Stimulated activated CD4-positive, alpha-beta T cell treated with anti-CD3 and anti-CD28 coated beads, TNF-alpha, amount 100 ng/mL, for 1 hour (primary cell): ENCODE measurements at places on chromosomes 3 and 15.

- no peak for DNase-seq
Observed at GRCh38 chr3:159783780-159784742, 204.6 kb upstream of the IL12A start.

DNA sequence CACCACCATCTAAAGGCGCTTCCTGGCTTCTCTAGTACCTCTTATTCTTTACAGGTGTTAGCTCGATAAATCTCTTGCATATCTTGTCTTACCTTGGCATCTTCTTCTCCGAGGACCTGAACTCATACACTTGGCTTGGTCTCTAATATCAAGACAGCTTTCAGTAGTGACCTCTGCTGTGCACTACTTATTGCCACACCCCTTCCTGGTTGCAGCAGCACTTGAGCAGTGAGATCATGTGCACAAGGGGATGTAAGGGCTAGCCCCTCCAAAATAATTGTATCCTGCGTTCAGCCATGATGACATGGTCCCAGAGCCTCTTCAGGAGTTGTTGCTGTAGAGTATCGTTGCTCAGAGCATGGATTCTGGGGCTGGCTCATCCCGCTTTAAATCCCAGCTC is 1.3 kb upstream of the PLA1A start:
- DNase-seq: no peak

- no peak for DNase-seq
Observed at GRCh38 chr3:115676336-115676735, 53.0 kb downstream of the GAP43 start.

- DNase-seq: no peak
Observed at GRCh38 chr15:40352281-40352901, 1.6 kb downstream of the PHGR1 start.

DNA sequence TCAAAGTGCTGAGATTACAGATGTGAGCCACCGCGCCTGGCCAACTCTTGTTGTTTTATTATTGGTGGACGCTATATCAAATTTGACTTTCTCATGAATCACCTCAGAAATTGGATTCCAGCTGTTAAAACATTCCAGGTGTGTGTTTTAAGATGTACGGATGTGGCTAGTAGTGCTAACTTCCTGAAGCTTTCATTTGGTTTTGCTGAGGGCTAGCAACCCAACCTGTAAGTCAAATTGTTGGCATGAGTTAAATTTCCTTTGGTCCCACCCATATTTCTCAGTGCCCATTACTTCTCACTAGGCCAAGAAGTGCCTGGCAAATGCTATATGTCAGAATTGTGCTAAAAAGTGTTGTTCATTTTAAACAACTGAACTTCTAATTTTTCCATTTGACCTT is 13.1 kb upstream of the KAT2B start:
- no peak for DNase-seq

DNA sequence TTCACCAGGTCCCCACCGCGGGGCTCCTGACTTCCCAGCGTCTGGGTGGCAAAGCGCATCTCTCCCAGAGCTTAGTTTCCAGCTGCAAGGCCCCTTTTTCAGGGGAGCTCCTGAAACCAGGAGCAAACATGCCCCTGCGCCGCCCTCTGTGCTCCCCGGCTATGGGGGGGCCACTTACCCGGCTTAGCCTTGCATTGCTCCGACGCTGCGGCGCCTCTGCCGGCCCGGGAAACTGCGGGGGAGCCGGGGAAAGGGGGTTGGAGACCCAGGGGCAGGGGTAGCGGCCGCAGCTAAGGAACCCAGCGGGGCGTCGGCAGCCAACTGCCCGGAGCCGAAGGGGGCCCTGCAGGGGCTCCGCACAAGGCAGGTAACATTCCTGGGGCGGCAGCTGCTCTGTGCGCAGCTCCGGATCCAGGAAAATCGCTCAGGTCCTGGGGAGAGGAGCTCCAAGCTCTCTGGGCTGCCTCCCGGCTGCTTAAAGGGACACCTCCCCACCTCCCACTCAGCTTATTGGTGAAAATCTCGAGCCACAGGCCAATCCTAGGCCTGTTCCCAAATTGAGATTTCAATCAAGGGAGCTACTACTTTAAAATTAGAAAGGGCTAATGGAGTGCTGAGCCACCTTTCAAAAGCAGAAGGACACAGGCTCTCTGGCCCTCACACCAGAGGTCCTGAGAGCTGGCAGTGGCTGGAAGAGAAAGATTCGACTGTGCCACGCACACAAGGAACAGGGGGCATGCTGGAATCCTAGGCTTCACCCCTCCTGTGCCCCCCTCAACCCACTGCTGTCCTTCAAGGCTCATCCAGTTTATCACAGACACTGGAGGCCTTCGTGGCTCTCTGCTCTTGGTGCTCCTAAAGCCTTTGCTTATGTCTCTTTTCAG is 42.7 kb upstream of the PRICKLE2 start:
- no peak for DNase-seq

GRCh38 chr3:149581248-149581647 is 76.6 kb downstream of the WWTR1 start:
- no peak for DNase-seq

GRCh38 chr3:56197259-56197965 is 270.9 kb downstream of the ERC2 start:
- DNase-seq: no peak

GRCh38 chr15:85821545-85821944 is 26.8 kb upstream of the KLHL25 start:
- DNase-seq: no peak

DNA sequence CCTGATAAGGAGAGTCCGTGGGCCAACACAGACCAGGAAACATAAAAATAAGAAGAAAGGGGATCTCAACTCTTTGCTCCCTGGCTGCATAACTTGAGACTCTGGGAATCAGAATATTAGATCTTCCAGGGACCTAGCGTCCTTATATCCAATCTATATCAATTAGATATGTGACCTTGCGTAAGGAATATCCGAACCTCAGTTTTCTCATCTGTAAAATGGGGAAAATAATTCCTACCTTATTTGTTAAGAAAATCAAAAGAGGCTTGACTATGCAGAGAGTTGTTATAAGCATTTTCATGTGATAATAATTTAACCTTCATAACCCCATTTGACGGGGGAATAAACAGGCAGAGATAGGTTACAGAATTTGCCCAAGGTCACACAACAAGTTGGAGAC is 7.1 kb upstream of the LIPC start:
- no peak for DNase-seq

GRCh38 chr15:84979651-84980050 is 2.0 kb upstream of the PDE8A start:
- no peak for DNase-seq

GRCh38 chr15:68616397-68616796 is 37.6 kb downstream of the CORO2B start:
- DNase-seq: no peak

- no peak for DNase-seq
Observed at GRCh38 chr3:195401943-195402342, 40.9 kb downstream of the ACAP2 start.

GRCh38 chr15:31128919-31129768 is 27.6 kb upstream of the TRPM1 start:
- DNase-seq: peak; percentile 10

- DNase-seq: no peak
Observed at GRCh38 chr3:87161013-87161412, 66.1 kb upstream of the CHMP2B start.

DNA sequence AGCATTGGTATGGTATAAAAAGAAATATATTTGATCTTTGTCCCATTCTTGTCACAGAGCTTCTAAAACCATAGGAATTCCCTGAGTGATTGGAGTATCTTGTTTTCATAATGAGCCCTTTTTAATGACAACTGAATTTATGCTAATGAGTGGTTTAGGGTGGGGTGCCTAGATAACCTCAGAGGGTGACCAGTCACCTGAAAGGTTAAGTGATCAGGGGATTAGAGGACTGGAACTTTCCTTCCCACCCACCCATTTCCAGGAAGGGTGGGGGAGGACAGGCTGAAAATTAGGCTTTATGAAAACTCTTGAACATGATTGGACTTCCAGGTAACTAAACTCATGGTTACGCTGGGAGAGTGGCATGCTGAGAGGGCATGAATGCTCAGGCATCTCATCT is 8.5 kb downstream of the MFN1 start:
- no peak for DNase-seq

GRCh38 chr3:58021072-58021959 is 13.1 kb downstream of the FLNB start:
- no peak for DNase-seq

GRCh38 chr15:73033611-73034010 is 18.7 kb upstream of the NEO1 start:
- DNase-seq: no peak

- no peak for DNase-seq
Observed at GRCh38 chr3:53811143-53811927, 34.9 kb downstream of the CHDH start.

- no peak for DNase-seq
Observed at GRCh38 chr15:32901995-32902394, 184.2 kb downstream of the GREM1 start.

DNA sequence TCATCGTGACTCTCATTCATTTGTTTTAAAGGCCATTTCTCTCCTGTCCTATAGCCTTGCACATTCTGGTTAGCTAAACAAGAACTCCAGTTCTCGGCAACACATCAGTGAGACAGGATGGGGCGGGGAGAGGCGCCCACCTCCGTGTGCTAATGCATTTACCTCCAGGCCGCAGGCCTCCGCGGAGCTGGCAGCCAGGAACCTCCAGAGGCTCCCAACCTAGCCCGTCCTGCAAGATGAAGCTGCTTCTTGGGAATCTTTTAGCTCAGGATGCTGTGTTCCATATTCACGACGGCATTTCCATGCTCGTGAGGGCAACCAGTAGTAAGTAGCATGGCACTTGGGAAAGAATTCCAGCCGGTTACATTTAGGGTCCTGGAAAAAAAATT is 47.9 kb downstream of the RGMA start:
- no peak for DNase-seq

DNA sequence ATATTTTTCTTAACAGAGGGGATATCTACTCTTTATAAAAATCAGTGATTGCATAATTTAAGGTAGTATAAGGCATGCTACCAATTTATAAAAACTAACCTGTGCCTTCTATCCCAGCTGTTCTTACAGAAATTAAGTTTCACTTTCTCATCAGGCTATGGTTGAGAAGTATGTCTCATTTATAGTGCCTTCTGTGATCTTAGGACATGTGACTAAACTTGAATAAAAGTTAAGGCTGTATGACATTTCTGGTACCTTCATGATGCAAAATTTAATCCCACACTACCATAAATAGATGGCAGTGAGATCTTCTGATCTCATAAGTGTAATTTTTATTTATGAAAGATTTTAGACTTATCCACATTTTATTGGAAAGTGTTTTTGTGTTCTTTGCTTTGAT is 12.6 kb downstream of the TIPARP start:
- DNase-seq: no peak

DNA sequence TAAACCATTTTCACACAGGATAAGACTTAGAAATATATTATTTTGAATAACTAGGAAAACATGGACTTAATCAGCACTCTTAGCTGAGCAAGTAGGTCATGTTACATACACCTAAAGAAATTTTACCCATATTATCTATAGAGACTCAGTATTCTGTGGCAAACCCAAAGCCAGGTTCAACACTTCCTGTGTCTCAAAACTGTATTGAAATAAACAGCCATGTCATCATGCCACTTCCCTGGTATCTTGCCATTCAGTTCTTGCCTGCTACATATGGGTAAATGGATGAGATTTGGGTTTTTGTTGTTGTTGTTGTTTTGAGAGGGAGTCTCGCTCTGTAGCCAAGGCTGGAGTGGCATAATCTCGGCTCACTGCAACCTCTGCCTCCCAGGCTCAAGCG is 141.5 kb upstream of the PLXND1 start:
- no peak for DNase-seq

GRCh38 chr3:58731673-58732072 is 65.1 kb upstream of the FAM3D start:
- no peak for DNase-seq

DNA sequence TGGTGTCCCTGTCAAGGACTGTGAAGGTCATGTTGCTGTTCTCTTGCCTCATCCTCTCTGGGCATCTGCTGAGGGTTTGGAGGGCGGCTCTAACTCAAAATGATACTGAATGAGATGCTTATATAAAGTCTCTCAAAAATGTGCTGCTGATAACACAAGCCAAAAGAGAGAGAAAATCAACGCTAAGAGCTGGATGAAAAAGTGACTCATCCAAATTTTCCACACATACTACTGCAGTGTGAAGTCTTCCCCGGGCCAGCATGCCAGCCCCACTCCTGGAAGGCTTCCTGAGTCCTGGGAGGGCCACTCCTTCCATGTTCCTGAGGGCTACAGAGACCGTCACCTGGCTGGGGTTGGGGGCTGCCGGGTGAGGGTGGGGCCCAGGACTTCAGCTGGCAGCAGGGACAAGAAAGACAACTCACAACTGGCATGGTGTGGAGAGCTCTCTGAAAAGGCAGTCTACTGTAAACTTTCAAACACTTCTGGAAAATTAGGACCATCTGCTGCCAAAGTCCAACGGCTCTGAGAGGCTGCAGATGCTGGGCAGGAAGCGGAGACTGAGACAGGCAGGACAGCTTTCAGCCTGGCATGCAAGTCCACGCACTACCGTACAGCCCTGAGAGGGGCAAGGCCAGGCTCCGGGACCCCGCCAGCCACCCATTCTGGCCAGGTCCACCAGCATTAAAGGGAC is 200.3 kb downstream of the ADAMTS17 start:
- no peak for DNase-seq

GRCh38 chr15:65248511-65249255 is 37.4 kb upstream of the CILP start:
- DNase-seq: no peak

- no peak for DNase-seq
Observed at GRCh38 chr15:101242999-101243336, 8.9 kb downstream of the CHSY1 start.

DNA sequence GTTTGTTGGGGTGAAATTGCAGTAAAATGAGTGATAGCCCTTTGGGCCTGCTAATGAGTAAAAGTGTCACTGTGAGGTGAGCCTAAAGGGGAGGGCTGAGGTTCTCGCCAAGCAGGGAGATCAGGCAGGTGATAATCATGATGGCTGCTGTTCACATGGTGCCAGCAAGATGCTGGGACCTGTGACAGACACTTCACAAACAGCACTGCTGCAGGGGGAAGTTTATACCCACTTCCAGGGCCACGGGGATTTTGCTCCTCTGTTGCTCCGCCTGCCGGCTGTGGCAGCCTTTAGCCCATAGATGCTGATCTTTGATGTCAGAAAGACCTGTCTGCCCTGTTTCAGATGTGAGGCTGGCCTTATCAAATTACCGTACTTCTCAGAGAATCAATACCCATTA is 96.7 kb downstream of the SV2B start:
- DNase-seq: no peak

DNA sequence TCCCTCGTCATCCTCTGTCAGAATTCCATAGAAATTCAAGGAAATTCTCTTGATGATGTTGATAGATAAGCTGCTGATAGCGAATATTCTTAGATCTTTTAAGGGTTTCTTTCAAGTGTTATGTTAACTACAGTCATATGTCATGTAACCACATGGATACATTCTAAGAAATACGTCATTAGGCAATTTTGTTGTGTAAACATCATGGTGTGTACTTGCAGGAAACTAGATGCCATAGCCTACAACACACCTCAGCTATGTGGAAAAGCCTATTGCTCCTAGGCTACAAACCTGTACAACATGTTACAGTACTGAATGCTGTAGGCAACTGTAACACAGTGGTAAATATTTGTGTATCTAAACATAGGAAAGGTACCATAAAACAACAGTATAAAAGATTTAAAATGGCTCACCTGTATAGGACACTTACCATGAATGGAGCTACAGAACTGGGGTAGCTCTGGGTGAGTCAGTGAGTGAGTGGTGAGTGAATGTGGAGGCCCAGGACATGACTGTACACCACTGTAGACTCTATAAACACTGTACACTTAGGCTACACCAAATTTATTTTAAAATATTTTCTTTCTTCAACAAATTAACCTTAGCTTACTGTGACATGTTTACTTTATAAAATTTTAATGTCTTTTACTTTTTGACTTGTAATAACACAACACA is 34.6 kb downstream of the GLDN start:
- DNase-seq: no peak
